ENCODE measurements at places on chromosomes 7 and 10.

GRCh38 chr10:123584419-123584775 lies 81.8 kb upstream of the GPR26 start:
- DNase-seq = no peak

GRCh38 chr7:30705596-30705995 lies 23.3 kb upstream of the CRHR2 start:
- no peak for DNase-seq

DNA sequence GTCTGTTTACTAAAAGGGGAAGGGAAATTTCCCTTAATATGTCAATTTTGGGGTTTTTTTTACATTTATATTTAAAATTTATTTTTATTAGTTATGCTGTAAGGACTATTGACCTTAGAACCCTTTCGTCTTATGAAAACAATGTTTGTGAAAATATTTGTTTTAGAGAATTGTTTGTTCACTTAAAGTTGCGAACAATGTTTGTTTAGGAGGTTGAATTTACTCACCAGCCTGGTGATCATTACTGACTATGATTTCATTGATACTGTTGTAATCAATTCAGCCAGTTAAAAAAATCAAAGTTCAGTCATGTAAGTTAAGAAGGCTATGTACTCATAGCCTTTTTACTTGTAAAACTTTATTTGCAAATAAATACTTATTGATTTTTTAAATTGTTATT lies 27.4 kb upstream of the TSPAN13 start:
- no peak for DNase-seq

GRCh38 chr10:127279334-127279774 lies 83.0 kb upstream of the INSYN2A start:
- no peak for DNase-seq

GRCh38 chr7:38825721-38826440 lies 83.1 kb downstream of the VPS41 start:
- no peak for DNase-seq

- no peak for DNase-seq
These were observed 93.0 kb upstream of the STRIP2 start for GRCh38 chr7:129341212-129341611.

GRCh38 chr10:10045765-10046028 lies 972.0 kb upstream of the CELF2 start:
- DNase-seq = no peak

GRCh38 chr7:148581624-148582023 lies 8.9 kb upstream of the C7orf33 start:
- no peak for DNase-seq

DNA sequence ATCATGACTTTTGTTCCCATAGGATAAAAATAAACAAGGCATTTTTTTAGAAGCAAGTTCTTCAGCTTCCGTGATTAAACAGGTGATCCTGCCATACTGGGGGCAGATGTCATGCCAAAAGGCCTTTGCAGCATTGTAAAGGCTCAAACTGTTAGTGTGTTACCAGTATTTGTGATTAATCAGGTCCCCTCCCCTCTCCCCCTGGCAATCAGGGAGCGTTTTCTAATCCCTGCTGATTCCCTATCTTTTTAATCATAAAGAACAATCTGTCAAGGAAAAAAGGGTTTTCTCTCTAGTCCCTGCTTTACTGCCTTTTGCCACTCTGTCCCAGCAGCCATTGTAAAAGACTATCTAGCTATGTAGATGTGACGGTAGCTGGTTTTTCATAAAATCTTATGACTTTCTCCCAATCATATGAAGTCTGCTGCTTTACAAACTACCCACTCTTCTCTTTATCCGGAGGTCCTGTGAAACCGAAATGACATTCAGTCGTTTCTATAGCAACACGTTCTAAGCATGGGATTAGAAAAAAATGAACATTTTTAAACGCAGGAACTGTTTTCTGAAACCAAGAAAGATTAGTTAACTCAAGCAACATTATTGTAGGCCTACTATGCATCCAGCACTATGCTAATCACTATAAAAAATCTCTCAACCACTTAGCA lies 210.9 kb downstream of the RNLS start:
- DNase-seq = no peak

DNA sequence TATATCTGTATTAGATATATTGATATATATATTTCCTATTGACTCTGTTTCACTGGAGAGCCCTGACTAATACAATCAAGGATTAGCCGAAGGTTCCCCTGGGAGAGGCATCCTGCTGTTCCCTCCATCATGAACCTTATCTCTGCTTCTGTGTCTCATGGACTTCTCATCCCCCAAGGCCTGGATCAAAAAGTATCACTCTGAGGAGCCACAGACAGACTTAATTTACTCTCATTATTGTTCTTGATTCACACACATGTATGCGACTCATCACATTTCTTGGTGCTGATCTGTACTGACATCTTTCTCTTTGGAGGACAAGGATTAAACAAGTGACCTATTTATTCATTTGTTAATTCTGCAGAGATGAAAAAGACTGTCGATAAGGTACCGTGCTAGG lies 550.2 kb downstream of the KCNMA1 start:
- DNase-seq = no peak

- DNase-seq = no peak
These were observed 95.4 kb upstream of the PRR15 start for GRCh38 chr7:29468196-29468595.

All from stimulated activated CD4-positive, alpha-beta T cell treated with anti-CD3 and anti-CD28 coated beads, Interleukin-1b, Interleukin-23, amount 100 ng/mL, for 4 hours (primary cell).